ENCODE measurements at places on chromosomes 4 and X.

DNA sequence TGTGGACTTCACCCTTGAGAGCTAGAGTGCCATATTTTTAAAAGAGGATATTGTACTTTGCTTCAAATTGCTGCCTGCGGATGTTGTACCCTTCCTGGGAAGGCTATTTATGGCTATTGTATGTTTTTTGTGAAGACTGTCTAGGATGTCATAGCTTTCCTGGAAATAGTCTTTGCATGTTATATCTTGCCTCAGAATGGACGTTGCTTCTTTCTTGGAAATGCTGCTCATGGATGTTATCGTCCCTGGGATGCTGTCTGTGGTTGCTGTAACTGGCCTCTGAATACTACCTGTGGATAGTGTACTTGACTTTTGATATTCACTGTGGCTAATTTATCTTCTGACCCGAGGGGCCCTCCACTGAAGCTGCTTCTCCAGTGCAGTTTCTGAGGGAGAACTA lies 146.8 kb downstream of the ENOX2 start:
- no peak for DNase-seq

DNA sequence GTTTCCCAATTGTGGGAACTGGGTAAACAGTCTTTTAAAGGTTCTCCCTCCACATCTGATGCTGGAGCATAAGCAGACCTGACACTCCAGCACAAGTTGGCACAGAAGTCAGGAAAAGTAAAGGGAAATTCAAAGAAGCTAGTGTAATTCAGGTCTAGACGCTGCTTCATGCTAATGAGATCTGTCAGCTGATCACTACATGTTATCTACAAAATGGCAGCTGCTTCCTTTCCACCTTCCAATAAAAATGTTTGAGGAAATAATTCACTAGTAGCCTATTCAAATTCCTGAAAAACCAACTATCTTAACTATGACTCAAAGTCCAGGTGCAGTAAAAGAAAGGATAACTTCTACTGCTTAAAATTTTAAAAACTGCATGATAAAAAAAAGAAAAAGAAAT lies 29.3 kb downstream of the DCAF8L2 start:
- DNase-seq = no peak

DNA sequence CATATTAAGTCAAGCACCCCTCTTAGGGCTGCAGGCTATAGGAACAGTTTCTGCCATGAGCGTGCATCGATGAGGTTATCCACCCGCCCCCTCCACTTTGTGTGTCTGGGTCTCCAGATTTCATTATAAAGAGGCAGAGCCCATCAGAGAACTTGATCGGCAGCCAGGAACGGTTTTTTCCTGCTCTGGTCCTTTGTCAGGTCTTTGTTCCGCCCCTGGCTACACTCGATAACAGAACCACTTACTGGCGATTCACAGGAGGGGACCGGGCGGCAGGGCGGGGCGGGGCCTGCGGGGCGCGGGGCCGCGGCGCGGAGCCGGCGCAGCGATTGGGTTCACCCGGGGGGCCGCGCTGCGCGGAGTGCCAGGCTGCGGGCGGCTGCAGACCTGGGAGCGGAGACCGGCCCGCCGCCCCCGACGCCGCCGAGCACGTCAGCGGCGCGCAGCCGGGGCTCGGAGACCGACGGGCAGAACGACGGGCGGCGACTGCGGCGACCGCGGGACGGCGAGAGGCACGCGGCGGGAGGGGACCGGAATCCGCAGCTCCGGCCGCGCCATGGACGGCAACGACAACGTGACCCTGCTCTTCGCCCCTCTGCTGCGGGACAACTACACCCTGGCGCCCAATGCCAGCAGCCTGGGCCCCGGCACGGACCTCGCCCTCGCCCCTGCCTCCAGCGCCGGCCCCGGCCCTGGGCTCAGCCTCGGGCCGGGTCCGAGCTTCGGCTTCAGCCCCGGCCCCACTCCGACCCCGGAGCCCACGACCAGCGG lies at the start of gene SLC10A4:
Gene SLC10A4, plus strand, starts transcription at position 338 of the 771 bp plus-strand sequence. Its CDS starts 219 bp downstream, at position 557.
- no peak for DNase-seq

DNA sequence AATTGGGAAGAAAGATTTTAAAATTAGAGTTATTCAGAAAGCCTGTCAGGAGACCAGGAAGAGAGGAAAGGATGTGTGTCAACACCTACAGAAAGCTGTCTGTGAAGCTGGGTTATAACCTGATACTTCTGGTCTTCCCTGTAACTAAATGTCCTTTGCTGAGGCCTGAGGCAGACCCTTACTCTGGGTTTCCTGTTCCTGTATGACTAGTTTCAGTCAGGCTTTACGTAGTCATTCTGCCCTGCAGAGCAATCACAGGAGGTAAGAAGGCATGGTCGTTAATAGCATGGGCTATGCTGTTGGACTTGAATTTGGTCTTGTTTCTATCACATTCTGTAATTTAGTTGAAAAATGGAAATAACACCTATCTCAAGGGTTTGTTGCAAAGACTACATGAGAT lies 110.5 kb upstream of the IGFBP7 start:
- no peak for DNase-seq

- no peak for DNase-seq
Observed at GRCh38 chr4:21517126-21517859, 431.3 kb downstream of the KCNIP4 start.

DNA sequence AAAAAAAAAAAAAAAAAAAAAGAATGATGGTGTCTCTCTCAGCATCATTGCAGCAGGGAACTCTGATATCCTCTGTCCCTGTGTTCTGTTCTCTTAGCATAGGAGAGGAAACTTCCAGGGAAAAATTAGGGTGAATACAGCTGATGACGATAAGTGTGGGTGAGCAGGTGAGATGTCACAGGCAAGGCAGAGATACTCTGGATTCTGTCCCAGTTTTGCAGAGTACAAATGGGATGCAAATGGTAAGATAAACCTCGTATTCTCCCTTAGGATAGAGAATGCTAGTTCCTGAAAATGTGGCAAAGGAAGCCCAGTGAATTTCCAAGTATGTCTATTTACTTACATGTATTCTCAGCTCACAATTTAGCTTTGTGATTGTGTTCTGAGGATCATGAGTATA lies 671.6 kb upstream of the BOD1L1 start:
- no peak for DNase-seq

DNA sequence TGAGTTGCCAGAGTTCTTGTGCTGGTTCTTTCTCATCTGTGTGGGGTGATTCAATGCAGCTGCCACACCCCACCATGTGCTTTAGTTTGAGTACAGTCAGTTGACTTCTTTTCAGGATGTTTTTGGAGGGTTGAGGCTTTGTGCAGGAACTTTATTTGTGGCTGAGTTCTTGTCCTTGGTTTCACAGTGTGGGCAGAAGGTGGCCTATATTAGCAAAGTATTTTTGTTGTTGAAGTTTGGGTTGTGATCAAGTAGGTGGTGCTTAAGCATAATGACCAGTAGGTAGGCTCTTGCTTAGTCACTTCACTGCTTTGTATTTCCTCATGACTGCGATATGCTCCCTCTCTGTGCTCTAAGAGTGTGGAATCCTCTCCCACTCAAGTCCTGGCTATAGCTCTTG lies 80.3 kb downstream of the ARHGAP24 start:
- no peak for DNase-seq

GRCh38 chr4:75940692-75941253 lies at the start of gene NAAA:
NAAA (minus strand) TSS chr4:75941013; CDS start chr4:75940949, 64 bp downstream.
- peak; percentile 7 for DNase-seq

GRCh38 chr4:56301997-56302496 lies 85.2 kb downstream of the AASDH start:
- DNase-seq = no peak

GRCh38 chr4:81884986-81885385 lies 413.3 kb upstream of the RASGEF1B start:
- DNase-seq = no peak

DNA sequence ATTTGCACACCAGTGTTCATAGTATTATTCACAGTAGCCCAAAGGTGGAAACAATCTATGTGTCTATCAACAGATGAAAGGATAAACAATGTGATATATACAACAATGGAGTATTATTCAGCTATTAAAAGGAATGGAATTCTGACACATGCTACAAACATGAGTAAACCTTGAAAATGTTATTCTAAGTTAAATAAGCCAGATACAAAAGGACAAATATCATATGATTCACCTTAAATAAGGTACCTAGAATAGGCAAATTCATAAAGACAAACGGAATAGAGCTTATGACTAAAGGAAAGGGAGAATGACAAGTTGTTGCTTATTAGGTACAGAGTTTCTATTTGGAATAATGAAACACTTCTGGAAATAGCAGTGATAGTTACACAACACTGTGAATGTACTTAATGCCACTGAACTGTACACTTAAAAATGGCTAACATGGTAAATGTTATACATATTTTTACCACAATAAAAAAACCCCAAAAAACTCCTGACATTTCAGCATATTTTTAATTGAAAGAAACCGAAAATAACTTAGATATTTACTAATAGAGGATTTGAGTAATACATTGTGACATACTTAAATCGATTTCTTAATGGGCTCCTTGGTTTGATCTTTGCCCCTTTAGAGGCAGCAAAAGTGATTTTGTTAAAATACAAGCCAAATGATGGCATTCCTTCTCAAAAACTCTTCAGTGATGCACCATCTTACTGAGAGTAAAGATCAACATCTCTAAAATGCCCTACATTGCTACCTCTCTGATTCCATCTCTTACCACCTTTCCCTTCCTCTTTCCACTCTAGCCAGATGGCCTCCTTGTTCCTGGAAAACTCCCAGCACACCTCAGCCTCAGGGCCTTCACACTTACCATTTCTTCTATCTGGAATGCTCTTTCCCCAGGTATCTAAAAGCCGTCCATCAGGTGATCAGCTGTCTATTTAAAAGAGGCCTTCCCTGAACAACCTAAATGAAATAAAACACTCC lies 8.6 kb upstream of the CYP2U1 start:
- DNase-seq = no peak

GRCh38 chrX:30302956-30303355 lies 6.2 kb downstream of the NR0B1 start:
- DNase-seq = no peak

DNA sequence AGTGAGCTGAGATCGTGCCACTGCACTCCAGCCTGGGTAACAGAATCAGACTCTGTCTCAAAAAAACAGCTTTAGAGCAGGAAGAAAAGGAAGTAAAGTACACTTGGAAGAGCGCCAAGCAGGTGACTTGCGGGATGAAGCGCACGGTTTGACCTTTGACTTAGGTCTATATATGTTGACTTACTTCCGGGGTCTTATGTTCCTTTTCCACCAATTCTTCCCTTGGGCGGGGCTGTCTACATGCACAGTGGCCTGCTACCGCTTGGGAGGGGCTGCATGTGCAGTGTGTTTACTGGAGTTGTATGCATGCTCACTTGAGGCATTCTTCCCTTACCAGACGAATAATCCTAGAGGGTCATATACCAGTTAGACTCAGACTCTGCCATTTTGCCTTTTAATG lies 108.6 kb downstream of the APOOL start:
- no peak for DNase-seq

DNA sequence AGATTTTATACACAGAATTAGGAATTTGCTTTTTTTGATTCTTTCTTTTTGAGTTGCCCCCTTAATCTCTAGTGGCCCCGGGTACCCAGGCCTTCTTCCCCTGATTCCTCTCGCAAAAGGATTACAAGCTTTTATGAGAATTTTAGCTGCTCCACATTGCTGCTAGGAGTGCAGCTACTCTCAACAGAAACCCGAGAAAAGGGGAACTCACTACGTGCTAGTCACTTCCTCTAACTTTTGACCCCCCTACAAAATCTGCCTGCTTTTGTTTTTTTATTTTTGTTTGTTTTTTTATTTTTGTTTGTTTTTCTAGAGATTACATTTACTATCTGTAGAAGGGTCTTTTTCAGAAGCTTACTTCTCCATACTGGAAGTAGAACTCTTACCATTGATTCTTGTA lies 64.1 kb downstream of the ZNF81 start:
- no peak for DNase-seq

- DNase-seq = no peak
Observed at GRCh38 chr4:77430847-77431246, 174.8 kb upstream of the CXCL13 start.

GRCh38 chr4:25993395-25994185 lies 79.6 kb downstream of the SMIM20 start:
- no peak for DNase-seq

- no peak for DNase-seq
Observed at GRCh38 chrX:50081282-50081889, 119.4 kb downstream of the AKAP4 start.

DNA sequence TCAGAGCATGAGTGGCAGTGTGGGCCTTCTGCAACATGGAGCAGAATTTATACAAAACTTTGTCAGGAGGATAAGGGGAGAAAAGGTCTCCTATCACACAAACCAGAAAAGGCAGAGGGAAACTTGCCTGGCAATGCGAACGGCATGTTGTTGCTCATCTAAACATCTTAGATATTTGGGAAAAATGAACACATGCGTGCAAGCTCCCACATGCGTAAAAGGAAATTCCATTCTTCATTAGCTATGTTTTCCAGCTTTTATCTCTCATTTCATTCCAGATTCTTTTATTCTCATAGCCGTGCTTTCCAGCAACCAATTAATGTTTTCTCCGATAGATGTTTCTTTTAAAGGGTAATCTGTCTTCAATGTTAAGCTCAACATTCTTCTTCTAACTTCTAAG lies 31.3 kb upstream of the GBA3 start:
- DNase-seq = no peak

DNA sequence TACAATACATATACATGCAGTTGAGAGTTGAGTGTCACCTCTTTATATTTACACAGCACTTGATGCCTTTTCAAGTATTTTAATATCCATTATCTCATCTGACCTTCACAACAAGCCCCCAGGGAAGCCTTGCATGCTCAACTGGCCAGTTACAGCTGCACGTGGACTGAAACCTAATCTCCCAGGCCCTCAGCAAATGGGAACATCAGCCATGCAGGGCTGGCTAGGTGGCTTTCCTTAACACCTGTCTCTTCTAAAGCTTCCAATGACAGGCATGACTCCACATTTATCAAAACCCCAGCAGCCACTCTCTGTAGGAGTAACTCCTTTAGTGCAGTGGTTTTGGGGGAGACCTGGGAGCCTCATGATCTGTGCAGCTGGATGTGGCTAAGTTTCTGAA lies 56.4 kb downstream of the PHKA2 start:
- no peak for DNase-seq

GRCh38 chr4:64682946-64683345 lies 273.7 kb upstream of the TECRL start:
- no peak for DNase-seq

GRCh38 chr4:65971686-65972085 lies 301.4 kb upstream of the EPHA5 start:
- DNase-seq = no peak

DNA sequence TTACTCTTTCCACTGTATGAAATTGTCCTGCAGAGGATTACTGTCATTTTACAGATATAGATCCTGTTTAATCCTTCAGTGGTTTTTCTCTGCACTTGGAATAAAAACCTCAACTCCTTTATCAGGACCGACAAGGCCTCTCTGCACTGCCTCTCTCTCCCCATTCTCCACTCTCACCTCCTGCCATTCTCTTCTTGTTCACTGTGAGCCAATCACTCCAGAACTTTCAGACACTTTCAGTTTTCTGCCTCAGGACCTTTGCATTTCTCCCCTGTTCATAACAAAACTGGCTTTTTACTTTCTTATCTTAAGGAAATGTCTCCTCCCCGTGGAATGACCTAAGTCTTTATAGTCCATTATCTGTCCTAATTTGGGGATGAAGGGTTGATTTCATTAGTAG lies 137.3 kb downstream of the ELOVL6 start:
- no peak for DNase-seq
